ENCODE measurements at places on chromosomes 4 and X.

- DNase-seq = no peak
Observed at GRCh38 chr4:168408620-168409019, 71.7 kb downstream of the DDX60L start.

DNA sequence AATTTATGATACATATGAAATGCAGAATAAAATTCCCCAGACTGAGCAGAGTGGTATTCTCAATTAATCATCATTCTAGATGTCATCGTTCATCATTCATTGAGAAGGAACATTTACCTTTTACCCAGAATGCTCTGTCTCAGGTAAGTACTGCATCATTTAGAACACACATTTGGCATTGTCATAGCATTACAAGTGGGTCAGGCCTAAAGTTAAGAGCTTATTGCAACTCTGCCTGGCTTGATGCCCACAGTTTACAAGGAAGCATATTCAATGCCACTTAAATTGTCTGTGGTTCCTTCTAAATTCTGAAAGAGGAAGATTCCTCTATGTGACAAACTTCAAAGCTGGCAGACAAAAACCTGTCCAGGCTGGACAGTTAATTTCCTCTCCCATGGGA is 87.3 kb downstream of the CAMK2D start:
- DNase-seq = no peak

DNA sequence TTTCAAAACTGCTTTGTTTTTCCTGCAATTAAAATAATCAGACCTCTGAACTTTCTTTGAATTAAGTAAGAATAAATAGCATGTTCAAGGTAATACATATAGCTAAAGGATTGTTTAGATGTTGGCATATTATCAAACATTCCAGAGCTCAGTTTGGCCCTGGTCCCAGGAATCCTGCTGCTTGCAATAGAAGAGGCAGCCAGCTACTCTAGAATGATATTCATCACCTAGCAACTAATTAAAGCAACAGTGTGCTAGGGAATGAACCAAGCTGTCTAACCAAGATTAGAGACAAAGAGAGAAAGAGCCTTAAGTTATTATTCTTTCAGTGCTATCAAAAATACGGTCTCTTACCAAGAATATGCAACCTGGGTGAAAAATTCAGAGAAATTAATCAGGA is 460.9 kb downstream of the GABRG1 start:
- no peak for DNase-seq

- DNase-seq = no peak
Observed at GRCh38 chrX:5959286-5959685, 269.4 kb downstream of the NLGN4X start.

DNA sequence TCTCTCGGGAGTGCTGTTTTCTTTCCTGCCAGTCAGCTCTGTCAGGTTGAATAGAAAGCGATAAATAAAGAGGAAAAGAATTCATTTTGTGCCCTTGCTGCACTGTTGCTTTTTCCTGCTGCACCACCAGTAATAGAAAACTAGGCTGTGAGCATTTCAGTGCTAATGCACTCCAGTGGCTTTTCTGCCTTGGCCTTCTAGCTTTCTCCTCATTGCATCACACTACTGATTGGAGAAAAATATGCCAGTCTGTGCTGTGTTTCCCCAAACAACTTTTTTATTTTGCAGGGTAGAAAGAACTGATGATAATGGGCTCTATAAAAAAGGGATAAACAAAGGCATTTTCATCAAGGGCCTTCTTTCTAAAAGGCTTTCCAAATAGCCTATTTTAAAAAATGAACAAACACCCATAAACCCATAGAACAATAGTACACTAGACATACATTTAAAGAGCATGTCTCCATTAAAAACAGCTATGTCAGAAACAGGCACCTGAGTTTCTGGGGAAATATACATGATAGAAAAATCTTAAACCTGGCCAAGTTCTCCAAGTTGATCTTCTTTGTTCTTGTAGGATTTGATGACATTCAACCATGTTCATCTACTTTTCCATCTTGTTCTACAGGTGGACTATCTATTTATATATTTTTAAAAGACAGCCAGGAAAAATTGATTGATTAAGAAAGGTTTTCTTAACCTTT is 86.3 kb downstream of the GPRIN3 start:
- DNase-seq = no peak

DNA sequence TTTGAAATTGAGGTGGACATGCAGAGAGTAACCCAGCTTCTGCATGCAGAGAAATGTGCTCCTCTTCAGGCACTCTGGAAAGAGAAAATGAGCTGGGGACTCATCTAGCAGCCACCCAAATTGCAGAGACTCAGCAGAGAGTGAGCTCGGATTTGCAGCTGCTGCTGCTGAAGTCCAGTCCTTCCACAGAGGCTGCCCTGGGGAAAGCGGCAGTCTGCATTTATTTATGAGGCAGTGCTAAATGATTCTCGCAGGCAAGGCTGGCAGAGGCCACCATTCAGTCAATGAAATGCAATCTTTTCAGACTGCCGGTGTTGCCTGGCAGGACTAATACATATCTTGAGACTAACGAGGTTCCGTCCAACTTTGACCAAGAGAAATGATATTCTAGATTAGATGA is 404.8 kb downstream of the NLGN4X start:
- no peak for DNase-seq

DNA sequence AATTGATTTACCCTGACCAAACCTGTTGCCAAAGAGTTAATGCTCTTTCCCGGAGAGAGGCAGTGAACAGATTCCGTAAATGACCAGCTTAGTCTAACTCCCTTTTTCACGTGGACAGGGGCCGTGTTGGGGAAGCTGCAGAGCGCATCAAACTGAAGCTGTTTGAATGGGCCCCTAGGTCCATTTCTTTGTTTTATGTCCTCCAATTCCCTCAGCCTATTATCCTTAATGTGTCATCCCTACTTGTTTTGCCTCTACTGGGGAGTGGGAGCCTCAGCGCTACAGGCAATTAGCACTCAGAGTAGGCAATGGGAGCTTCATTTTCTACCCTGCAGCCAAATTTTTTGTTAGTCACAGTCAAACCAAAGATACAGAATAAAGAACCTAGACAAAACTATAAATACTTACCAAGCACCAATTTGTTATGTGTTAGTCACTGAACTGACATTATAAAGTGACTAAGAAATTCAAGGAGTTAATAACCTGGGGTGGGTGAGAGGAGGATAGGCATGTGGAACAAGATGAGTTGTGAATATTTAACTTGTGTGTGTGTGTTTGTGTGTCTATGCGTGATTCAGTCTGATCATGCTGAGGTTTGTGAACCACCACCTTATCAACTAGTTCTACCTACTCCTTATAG is 417.4 kb downstream of the PACRGL start:
- DNase-seq = no peak

- DNase-seq = no peak
Observed at GRCh38 chr4:156536661-156537060, 434.9 kb downstream of the PDGFC start.

DNA sequence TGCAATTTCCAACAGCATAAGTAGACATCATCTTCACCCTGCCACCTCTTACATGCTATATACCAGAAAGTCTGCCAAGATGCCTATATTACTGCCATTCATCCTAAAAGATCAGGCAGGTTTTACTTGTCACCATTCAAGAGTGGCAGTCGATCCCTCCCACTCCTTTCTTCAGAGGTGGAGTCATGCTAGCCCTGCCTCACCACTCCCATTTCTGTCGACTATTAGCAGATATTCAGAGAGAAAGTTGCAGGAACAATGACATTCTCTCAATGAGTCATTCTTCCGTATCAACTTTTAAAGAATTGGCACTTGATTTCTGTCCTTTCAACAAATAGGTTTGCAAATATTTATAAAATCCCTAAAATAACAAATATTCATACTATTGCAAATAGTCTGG is 1060.1 kb downstream of the ADGRL3 start:
- DNase-seq = no peak

DNA sequence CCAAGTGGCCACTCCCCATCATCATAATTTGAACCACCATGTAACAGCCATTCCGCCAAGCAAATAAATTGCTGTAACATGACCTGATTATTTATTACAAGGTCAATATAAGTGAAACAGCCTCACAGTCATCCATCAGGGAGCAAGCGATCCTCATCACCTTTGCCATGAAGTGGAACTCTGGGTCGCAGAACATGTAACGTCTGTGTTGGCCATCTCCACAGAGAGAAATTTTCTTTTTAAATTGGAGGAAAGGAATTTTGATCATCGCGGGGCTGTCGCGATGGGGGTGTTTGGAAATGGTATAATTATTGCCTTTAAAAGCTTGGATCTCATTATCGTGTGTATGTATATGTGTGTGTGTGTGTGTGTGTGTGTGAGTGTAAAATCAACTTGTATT is 90.2 kb downstream of the SHOX start:
- DNase-seq = no peak

- no peak for DNase-seq
Observed at GRCh38 chr4:7254736-7255487, 62.6 kb downstream of the SORCS2 start.

- no peak for DNase-seq
Observed at GRCh38 chr4:57044996-57045395, 65.2 kb downstream of the IGFBP7 start.

DNA sequence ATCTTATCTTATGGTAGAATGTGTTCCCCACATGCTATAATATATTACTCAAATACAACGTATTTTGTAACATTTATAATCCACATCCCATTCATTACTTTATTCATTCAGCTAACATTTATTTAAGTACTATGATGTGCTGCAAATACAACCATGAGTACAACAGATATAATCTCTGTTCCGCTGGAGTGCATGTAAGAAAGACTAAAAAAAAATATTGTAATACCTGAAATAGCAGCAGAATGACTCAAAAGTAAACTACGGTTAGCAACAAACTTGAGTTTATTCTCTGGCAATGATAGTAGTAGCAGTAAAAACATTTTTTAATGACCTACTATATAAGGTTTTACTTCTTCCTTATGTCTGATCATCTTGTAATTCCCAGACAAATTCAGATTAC is 1776.3 kb downstream of the STIM2 start:
- no peak for DNase-seq

- DNase-seq = no peak
Observed at GRCh38 chrX:94361241-94361640, 687.2 kb downstream of the FAM133A start.

- no peak for DNase-seq
Observed at GRCh38 chr4:147799986-147800555, 68.2 kb downstream of the ARHGAP10 start.

GRCh38 chr4:115537387-115537786 is 424.0 kb upstream of the NDST4 start:
- no peak for DNase-seq

DNA sequence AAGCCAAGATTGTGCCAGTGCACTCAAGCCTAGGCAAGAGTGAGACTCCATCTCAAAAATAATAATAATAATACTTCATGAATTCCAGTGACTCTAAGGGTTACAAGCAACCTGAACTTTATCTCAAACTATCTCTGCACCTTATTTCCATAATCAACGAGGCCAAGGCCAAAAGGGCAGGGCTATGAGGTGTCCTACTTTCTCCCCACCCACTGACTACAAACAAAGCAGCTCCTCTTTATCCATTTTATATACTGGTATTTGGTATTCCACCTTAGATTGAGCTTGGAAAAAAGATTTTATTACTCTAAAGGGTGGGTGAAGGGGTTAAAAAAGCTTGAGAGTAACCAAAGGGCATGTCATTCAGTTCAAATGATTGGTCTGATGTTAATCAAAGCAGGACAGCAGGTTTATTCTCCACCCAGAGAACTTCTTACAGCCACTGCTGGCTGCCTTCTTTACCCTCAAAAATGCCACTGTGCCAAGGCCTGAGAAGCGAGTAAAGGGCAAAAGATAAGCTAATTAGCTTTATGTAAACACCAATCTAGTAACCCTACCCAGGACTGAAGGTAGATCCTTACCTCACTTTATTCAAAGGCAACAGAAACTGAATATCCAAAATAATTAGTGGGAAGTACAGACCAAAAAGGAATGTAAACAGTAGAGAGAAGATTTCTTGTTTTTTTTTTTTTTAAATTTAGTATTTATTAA is 28.2 kb downstream of the APOO start:
- no peak for DNase-seq

GRCh38 chr4:186693159-186693815 is 30.4 kb downstream of the FAT1 start:
- no peak for DNase-seq

DNA sequence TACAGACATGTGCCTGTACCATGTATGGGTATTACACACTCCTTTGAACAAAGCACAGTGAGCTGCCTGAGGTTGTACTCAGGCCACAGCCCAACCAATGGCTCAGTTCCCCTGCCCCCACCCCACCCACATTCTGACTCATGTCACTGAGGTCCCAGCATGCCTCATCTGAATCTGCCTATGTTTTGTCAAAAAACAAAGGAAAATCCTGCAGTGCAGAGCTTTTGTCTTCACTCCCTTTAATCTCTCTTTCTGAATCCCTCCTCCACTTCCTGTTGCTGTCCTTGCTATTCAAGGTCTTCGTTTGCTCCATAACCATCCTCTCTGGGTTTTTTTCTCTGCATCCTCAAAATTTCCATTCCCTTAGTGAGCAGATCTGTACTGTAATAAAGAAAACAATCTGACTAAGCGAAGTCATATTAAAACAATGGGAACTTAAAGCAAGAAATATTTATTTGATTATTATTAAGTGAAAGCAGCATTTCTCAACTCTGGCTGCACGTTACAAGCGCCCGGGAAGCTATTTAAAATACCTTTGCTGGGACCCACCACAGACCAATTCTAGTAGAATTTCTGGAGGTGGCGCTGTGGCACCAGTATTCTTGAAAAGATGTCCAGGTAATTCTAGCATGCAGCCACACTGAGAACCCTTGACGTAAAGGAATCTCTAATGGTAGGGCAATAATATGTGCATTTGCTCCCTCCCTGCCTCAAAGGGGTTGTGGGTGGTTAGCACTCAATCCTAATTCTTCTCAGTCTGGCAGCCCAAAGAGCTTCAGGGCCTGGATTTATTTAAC is 8.7 kb downstream of the GUCY2F start:
- no peak for DNase-seq

DNA sequence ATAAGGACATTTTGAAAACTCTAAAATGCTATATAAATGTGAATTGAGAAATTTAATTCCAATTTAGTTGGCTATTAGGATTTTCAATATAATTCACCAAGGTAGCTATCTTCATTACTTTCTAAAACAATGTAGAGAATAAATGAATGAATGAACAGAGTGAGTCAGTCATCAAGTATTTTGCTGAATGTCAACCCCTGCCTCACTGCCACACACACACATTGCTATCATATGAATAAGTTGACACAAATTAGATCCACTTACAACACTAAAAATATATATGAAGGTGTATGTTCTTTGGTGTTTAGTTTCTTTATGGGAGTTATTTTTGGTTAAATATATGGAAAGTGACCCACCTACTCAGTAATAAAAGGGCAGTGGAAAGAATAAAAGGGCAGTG is 141.4 kb upstream of the SMIM10 start:
- no peak for DNase-seq

- DNase-seq = no peak
Observed at GRCh38 chrX:110042496-110042895, 39.6 kb downstream of the TMEM164 start.

GRCh38 chr4:153939570-153939969 is 150.7 kb upstream of the SFRP2 start:
- DNase-seq = no peak

Measured in spleen (tissue), 13 donors.